Ammon's horn (tissue), 1 donor: ENCODE measurements at places on chromosomes 2 and 18.
A peak's percentile ranks its signal among the peaks of the same experiment; 100 is the strongest.

DNA sequence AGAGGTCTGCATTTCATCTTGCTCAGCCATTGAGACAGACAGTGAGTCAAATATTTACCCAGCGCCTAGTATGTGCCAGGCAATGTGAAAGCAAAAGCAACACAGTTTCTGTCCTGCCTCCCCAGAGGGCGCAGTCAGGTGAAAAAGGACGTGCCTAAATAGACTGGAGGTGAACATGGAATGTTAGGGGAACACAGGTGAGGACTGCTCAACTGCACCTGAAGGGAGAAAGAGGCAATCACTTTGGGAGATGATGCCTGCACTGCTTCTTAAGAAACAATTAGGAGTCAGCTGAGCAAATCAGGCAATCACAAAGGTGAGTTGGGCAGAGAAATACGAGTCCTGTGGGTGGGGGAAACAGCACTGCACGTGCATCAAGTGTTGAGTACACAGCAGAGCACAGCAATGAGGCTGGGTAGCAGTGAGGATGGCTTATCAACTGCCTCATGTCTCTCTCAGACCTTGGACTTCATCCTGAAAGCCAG is 218.3 kb upstream of the SMAD7 start:
- DNase-seq = no peak

GRCh38 chr2:85797921-85798320 is 44.1 kb downstream of the ATOH8 start:
- DNase-seq = peak; percentile 53

GRCh38 chr2:238339395-238339780 is 19.1 kb downstream of the TRAF3IP1 start:
- DNase-seq = no peak

GRCh38 chr2:101112772-101113157 is 38.4 kb downstream of the TBC1D8 start:
- peak; percentile 17 for DNase-seq

GRCh38 chr2:213187833-213188532 is 36.6 kb upstream of the IKZF2 start:
- no peak for DNase-seq
